ENCODE measurements at places on chromosomes 2 and 18.

GRCh38 chr2:174833737-174834136, 69.5 kb upstream of the CHRNA1 start:
- DNase-seq = no peak

DNA sequence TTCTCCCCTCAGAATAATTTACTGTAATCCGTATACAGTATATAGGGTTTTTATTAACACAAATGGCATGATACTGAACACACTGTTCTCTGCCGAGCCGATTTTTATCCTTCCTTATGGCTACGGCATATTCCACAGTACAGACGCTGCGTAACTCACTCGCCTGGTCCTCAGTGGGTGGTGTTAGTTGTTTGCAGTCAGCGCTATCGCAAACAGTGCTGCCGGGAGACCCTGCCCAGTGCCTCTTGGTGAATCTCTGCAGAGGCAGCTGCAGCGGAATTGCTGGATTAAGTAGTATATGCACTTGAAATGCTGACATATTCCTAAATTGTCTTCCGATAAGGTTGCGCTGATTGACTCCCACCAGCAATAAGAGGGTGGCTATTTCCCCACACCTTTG, 73.9 kb downstream of the MARCO start:
- DNase-seq = no peak

- no peak for DNase-seq
Measured at GRCh38 chr2:1881998-1882397, 137.7 kb upstream of the PXDN start.

GRCh38 chr2:26723991-26724750, 31.6 kb downstream of the KCNK3 start:
- no peak for DNase-seq

DNA sequence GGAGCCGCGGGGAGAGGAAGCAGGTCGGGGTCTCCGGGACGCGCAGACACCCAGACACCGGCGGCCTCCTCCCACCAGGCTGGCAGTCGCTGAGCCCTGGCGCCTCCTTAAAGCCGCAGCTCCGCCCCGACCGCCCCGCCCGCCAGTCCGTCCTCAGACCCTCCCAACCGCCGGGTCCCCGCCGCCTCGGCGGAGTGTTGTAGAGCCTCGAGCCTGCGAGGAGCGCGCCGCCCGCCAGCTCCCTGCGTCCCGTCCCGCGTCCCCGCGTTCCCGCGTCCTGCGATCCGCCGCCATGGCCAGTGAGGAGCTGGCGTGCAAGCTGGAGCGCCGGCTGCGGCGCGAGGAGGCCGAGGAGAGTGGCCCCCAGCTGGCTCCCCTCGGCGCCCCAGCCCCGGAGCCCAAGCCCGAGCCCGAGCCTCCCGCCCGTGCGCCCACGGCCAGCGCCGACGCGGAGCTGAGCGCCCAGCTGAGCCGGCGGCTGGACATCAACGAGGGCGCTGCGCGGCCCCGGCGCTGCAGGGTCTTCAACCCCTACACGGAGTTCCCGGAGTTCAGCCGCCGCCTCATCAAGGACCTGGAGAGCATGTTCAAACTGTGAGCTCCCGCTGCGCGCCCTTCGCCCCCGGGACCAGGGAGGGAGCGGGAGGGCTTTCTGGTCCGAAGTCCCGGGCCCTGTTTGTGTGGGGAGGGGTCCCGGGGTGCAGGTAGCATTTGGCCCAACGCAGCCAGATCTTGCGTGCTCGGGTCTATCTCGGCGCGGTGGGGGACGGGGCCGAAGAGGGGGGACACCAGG, at the start of gene EFHD1:
TSS of gene EFHD1 (plus strand) at position 192 of the 793 bp plus-strand sequence. CDS start at position 293, 101 bp downstream.
- DNase-seq = no peak

DNA sequence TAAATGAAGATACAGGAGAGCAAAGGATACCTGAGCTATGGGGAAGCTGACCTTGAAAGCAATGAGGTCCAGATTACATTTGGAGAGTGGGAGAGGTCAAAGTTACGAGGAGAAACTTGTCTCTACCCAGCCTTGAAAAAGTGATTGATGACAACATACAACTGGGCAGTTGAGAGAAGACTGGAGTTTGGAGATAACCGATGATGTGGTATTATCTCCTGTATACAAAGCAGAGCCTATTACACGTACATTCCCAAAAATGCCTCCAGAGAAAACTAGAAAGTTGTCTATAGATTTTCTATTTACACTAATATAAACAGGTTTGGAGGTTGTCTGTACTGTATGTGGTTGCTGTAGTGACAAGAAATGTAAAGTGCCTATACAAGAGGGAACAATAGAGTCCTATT, 28.3 kb downstream of the ARL5A start:
- no peak for DNase-seq

GRCh38 chr18:57649556-57650500, 28.2 kb upstream of the NARS1 start:
- no peak for DNase-seq

DNA sequence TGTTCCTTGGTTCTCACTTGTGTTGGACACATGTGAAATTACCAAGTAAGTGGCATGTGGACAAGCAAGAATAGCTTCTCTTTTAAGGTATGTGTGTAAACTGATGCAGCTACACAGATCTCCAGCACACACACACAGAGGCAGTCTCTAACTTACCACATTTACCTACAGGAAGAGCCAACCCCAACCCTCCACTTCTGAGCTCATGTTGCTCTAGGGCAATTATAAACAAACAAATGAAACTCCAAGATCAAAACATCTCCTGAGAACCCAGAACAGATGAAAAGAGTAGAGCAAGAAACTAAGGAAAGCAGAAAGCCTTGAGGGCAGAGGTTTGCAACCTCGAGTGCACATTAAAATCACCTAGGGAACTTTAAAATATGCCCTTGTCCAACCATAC, 16.0 kb upstream of the TMEM37 start:
- no peak for DNase-seq

- DNase-seq = no peak
Measured at GRCh38 chr2:230664844-230665243, 47.8 kb upstream of the CAB39 start.

DNA sequence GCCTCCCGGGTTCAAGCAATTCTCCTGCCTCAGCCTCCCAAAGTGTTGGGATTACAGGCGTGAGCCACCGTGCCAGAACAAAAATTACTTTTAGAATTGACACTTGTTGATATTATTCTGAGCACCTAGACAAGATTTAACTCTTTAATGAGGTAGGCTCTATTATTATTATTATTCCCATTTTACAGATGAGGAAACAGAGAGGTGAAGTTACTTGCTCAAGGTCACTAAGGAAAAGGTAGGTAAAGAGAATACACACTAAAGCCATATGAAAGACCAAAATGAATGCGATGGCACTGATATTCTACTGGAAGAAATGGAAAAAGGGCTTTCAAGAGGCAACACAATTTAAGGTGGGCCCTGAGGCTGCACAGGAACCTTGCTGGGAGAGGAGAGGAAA, 73.8 kb upstream of the ZFP36L2 start:
- DNase-seq = no peak

GRCh38 chr2:67633212-67633856, 236.2 kb downstream of the ETAA1 start:
- no peak for DNase-seq

- no peak for DNase-seq
Measured at GRCh38 chr18:54690198-54690597, 99.2 kb downstream of the DYNAP start.

DNA sequence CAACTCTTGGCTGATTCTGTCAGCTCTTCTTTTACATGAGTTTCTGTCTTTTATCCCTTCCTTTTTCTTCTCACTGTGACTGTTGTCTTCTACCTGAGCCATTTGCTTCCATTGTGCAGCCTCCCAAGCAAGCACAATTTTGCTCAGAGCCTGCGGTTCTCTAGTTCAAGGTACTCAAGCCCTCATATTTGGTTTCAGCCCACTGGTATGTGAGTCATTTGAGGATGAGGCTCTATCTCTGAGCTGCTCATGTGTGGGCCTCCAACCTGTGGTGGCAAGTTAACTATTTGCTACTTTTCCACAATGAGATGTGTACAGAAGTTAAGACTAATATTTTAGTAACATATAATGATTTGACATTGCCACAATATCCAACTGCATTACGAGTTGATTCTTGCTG, 183.0 kb downstream of the PHLPP1 start:
- DNase-seq = no peak

DNA sequence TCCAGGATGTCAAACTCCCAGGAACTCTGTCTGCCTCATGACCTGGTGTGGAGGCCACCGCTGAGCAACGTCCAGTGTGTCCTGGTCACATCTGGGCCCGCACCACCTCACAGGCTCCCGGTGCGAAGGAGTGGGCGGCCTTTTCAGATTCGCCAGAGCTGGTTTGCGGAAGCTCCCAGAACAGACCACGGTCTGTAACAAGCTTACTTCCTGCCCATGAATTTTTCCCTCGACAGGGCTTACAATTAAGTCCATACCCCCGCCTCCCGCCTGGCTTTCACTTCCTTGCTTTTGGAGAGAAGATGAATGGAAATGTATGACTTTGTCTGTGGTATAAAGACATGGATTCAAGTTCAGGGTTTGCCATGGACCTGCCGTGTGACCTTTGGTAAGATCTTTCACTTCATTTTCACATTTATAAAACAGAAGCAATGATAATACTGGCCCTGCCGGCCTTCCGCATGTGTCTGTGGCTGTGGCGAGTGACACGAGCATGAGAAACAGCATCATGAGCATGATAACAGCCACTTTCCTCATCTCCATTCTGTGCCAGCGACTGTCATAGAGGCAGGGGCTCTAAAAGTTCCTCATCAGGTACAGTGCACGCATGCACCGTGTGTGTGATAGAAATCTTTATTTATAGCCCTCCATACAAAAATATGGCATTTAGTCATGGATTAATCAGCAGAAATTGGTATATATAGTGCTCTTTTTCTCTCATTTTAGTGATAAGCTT, 31.0 kb upstream of the KCNF1 start:
- DNase-seq = no peak

DNA sequence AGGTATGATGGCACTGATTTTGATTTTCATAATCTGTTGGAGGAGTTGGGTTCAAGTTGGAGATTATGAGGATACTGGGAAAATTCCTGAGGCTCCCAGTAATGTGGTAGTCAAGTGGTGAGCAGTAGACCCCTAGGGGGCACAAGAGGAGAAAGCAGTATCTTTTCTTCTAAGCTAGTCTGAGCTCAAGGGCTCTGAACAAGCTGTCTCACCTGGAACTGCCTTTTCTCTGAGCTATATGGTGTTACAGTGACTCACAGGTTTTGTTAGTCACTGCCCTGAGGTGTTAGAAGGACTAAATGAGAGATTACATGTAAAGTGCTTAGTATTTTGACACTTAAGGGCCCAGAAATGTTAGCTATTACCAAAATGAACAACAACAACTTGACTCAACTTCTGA, 42.2 kb downstream of the CD302 start:
- DNase-seq = no peak

DNA sequence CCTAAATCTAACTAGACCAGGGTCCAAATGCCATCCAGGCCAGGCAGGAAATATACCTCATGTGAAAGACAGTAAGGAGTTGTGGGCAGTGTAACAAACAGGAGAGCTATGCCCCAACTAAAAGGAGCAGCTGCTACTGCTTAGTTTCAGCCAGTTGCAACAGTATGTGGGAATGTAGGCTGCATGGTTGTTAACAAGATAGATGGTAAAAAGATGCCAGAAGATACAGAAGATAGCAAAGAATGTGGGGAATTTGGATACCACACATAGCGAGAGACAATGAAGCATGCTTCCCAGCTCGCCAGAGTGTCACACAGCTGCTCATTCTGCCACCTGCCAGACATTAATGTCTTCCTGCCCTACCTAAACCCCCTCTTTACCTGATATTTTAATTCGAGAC, 39.4 kb upstream of the CYBRD1 start:
- no peak for DNase-seq

DNA sequence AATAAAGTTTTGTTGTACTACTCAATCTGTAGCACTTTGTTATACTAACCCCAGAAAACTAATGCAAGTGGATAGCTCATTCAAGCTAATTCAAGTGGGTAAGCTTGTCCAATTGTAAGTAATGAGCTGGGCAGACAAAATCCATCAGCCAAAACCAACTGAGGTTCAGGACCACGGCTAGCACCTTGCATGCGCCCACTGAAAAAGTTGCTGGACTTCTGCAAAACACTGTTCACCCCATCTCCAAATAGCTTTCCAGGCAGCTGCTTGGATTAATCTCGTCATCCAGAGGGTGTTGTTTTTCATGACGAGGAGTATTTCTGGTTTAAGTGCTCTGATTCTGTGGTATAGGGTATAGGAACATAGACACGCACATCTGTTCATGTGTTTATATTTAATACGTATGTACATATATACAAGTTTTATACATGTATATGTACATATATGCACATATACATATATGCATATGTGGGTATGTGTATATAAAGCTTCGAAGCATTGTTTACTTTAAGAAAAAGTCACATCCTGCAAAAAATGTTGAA, 307.5 kb downstream of the GALR1 start:
- DNase-seq = no peak

- no peak for DNase-seq
Measured at GRCh38 chr2:42813763-42814162, 21.4 kb upstream of the HAAO start.

Data from NCI-H2081 treated with DMSO at 0.1 percent for 48 hours (cell line).